ENCODE measurements at places on chromosomes 3 and 15.

GRCh38 chr3:67920969-67921368 lies 266.6 kb upstream of the SUCLG2 start:
- DNase-seq = no peak

DNA sequence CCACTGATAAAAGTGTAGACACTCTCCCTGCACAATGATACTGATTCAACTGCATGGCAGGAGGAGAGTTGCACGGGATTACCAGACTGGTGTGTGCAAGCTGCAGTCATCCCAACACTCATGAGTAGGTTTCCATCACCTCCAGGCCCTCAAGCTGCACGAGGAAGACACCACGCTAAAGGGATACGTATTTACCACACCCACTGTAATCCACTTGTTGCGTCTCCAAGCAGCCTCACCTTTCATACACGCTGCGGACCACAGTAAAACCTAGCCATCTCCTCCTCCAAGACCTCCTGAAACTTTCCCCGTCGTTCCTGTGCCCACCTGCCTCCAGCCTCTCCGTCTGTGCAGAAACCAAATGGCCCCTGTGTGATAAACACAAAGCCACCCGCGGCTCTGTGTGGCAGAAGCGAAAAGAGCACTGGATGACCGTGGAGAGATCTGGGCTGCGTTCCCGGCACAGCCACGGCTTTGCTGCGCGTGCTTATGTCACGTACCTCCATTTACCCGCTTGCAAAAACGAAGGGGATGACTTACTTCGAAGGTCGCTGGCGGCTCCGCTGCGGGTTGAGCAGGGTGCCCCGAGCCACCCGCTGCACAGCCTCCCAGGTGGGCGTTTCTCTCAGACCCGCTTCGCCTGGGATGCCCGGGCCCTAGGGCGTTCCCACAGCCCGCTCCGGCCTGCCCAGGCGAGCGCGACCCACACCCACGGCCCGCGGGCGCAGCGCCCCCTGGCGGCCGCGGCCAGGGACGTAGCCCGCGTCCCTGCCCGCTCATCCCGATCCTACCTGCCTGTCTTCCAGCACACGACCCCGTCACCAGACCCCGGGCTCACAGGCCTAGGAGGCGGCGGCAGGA lies 643 bp downstream of the ABCC5 start:
- DNase-seq = peak; percentile 83

DNA sequence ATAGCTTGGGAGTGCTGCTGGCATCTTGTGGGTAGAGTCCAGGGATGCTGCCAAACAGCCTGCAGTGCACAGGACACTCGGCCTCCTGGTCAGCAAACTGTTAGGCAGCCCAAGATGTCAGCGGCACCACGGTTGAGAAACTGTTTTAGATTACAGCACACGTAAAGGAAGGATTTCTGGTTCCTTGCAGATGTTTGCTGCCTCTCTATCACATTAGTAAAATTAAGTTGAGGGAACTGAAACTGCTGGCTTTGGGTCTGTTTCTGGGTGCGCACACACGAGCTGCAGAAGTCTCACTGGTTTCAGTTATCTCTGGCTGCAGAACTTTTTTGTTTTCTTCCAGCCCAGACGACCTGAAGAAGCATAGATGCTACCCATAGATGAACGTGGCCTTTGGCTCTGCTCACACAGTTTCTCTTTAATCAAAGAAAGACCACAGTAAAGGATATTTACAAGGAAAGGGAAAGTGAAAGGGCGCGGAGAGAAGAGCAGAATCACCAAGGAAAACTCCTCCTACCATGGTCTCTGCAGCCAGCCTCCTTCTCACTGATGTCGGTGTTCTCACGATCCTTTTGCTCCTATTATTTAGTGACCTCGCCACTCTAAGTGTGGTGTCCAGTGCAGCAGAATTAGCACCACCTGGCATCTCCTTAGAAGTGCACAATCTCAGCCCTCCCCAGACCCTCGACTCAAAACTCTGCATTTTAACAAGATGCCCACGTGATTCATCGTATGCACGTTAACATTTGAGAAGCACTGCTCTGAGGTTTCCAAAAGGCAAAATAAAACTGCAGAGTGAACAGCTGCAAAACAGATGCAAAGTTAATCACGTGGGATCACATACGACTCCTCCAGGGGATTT lies 50.6 kb upstream of the AKAP13 start:
- DNase-seq = no peak

DNA sequence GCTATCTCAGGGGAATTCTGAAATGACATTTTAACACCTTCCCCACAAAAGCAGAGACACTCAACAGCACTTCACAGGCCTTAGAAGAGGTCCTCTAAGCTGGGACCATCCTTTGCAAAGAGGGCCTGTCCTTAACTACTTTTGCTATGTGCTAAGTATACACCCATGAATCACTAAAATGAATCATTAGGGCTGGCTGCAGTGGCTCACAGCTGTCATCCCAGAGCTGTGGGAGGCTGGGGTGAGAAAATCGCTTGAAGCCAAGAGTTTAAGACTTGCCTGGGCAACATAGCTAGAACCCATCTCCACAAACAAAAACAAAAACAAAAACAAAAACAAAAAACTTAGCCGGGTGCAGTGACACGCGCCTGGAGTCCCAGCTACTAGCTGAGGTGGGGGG lies 53.9 kb upstream of the MELTF start:
- no peak for DNase-seq

- no peak for DNase-seq
Observed at GRCh38 chr3:31253782-31254181, 278.9 kb upstream of the STT3B start.

GRCh38 chr15:74035121-74036017 lies 40.9 kb downstream of the PML start:
- DNase-seq = no peak

DNA sequence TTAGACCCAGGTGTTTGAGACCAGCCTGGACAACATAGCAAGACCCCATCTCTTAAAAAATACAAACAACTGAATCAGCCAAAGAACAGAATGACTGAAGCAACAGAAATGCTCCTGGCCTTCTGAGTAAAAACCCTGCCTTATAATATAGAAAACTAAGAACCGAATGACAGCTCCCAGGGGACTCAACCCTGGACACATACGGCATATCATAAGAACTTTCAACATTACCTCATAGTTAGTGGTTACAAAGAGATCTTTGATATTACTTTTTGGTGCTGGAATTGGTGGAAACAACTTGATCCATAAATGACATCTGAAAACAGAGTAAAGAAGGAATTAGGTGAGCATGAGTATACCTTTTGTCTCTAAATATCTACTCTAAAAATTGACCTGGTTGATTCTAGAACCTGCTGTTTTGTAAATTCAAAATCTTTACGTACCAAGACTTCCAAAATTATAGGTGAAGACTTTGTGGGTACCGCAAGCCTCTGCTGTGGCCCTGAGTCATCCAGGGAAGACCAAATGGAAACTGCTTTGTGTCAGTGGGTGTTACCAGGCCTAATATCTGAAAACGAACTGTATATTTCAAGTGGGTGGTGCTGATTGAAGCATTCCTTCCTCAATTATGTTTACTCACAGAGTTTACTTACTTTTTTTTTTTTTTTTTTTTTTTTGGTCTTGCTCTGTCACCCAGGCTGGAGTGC lies 35.5 kb downstream of the IL5RA start:
- no peak for DNase-seq

- DNase-seq = no peak
Observed at GRCh38 chr3:4083225-4084015, 219.7 kb upstream of the SETMAR start.

DNA sequence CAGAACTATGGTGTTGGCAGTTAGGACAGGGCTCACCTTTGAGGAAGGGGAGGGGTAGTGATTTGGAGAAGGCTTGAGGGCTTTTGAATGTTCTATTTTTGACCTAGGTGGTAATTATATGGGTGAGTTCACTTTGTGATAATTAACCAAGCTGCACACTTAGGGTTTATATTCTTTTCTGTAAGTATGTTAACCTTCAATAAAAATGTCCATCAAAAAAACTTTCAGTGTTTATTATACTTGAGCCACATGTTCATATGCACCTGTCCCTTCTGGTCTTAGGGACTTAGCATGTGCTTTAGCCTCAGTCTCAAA lies 28.4 kb downstream of the PDE8A start:
- DNase-seq = no peak

GRCh38 chr3:12458901-12459300 lies 25.4 kb upstream of the TSEN2 start:
- DNase-seq = no peak

GRCh38 chr3:102095383-102095782 lies 246.1 kb downstream of the NFKBIZ start:
- no peak for DNase-seq

DNA sequence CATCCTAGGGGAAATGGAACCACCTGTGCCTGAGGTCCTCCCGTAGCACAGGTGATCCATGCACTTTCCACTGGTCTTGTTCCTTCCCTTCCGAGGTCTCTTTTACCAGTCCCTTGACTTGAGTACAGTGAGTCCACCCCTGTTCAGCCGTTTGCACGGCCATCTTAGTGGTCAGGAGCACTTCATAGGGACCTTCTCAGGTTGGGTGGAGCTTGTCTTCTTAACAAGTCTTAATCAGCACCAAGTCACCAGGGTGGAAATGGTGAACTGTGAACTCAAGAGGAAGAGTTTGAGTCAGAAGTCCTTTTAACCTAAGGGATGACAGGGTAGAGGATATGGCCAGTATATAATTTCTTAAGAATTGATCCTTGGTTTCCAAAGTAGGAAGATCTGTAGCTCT lies 21.4 kb downstream of the ARL8B start:
- no peak for DNase-seq

DNA sequence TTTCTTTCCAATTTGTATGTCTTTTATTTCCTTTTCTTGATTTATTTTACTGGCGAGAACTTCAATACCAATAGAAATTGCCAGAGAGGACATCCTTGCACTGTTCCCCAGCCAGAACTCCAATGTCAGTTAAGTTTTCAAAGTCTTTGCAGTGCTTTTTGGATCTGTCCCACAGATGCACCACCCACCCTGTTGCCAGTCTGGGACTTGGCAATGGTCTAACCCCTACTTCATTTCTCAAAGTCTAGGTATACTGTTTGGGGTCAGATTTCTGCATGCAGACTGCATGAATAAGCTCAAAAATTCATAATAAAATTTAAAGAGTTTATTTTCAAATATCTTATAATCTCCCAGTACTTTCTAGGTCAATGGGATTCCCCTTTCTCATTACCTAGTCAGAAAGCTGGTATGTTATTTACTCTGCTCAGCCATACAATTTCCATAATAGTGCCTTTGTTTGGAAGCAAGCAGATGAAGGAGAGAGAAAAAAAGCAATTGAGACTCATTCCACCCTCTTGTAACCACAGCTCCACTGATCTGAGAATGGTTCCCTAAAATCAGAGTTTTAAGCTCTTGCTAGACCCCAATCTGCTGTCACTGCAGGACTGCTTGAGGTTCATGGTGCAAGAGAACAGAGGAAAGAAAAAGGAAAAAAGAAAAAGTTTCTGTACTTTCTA lies 125.9 kb upstream of the PLXND1 start:
- no peak for DNase-seq

DNA sequence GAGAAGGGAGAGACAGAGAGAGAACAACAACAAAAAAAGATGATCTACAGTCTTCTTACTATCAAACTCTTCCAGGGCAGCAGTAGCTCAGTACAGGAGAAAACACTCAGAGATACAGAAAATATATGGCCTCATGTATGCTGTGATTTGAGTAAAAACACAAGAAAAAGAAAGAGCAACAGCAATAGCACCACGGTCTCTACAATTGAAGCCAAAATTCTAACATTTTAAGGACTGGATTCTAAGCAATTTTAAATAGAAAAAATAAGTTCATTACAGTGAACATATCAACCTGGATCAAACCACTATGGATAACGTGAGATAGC lies 43.5 kb upstream of the ALCAM start:
- no peak for DNase-seq

- no peak for DNase-seq
Observed at GRCh38 chr15:49215768-49216739, 46.0 kb downstream of the GALK2 start.

- peak; percentile 82 for DNase-seq
Observed at GRCh38 chr3:50503504-50504342, at the start of gene CACNA2D2. CACNA2D2 (minus strand) TSS chr3:50503634; CDS start chr3:50503423, 211 bp downstream.

DNA sequence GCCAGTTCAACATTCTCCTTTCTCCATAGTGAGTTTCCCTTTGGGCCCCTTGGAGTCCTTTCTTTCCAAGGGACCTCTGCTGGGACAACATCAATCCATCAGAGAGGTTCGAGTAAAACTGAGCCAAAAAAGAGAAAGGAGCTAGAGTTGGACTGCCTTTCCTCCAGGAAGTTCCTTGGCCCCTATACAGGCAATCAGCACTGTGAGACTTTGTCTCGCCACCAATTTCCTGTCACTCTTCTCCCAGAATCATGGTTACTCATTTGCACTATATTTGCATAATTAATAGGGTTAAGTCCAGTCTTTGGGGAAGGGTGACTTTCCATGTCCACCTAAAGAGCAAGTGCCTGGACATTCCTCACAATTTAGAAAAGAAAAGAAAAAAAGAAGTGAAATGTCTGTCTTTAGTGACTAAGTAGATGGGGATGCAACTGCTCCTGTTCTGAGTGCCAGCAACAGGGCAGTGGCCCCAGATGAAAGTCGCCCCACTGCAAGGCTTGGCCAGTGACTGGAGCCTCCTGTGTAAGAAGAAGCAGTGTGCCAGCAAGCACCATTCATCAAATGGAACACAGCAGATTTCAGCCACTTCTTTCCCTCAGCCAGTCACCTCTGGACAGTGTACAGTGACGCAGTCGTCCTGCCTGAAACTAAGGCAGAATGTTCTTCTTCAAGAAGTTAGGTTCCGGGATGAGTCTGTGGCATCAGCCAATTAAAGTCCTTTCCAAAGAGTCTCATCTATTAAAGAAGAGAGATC lies 91.6 kb downstream of the FSIP1 start:
- DNase-seq = no peak

DNA sequence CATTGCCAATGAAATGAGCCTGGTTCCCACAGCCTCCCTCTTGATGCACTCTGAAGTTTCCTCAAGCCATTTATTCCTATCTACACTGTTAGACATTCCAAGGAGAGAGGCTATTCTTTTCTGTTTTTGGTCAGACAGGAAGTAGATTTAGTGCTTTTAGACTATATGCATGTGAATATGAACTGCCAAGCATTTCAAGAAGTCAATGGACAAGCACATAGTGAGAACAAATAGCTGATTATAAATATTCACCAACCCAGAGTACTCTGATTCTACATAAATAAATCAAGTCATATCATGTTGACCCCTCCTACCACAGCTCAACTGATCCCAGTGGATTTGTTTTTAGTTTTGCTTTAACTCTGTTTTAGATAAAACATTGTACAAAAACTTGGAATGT lies 412.5 kb upstream of the RARB start:
- DNase-seq = no peak

DNA sequence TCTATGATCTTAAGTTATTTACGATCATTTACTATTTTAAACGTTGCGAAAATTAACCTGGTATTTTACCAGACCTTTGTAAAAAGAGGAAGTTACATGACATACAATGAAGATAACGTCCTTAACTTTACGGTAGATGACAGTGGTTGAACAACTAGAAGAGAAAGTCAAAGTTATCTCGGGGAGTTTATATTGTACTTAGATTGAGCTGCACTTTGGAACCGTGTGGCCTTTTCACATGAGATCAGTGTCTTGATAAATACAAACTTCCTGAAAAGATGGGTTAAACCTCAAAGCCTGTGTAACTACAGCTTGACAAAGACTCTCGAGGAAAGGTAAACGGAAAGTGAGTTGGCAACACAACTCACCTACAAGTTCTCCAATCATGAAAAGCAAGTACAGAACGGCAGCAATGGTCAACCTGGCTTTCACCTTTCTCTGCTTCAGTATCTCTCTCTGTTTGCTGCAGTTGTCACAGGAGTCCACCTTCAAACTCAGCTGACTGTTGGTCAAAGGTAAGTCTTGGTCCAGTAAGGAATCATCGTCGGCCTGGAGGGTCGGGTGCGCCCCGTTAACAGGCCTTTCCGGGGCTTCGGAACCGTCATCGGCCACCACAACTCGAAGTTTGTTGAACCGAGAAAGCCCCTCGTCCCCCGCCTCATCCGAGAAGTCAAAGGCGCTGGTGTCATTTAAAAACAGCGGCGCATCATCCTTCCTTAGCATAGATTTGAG lies 793 bp downstream of the SLC30A4 start:
- no peak for DNase-seq
